ENCODE measurements at places on chromosomes 11 and 22.

- no peak for DNase-seq
Observed at GRCh38 chr11:111798279-111798678, 32.1 kb upstream of the PPP2R1B start.

DNA sequence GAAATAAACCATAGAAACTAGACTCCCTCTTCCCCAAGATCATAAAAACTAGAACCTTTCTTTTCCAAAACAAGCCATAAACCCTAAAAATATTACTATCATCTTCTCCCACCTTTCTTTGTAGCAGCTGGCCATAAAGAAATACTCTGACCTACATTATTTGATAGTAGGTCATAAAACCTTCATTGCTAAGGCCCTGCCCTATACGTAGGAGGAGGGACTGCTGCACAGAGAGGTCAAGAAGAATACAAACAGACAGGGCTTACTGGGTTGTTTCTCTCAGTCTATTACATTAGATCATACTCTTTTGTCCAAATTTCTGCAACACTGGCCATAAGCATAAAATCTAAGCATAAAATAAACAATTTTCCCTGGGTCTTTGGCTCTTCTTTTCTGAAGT, 101.5 kb downstream of the TYR start:
- DNase-seq, result no peak

DNA sequence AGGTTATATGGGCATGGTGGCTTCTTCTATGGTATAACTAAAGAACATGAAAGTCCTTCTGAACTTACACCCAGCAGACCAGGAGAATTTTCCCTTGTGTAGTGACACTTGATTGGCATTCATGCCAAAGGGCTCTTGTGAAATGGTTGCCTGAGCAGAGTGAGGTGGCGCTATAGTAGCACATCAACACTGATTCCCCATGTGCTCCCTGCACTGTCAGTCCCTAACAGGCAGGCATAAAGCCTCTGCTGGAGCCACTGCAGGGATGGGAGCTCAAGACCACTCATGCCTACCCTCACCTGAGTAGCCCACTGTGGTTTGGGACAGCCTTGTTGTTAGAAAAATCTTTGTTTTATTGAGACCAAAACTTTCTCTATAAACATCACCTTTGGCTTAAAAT, 92.6 kb upstream of the LIN7C start:
- DNase-seq, result no peak

DNA sequence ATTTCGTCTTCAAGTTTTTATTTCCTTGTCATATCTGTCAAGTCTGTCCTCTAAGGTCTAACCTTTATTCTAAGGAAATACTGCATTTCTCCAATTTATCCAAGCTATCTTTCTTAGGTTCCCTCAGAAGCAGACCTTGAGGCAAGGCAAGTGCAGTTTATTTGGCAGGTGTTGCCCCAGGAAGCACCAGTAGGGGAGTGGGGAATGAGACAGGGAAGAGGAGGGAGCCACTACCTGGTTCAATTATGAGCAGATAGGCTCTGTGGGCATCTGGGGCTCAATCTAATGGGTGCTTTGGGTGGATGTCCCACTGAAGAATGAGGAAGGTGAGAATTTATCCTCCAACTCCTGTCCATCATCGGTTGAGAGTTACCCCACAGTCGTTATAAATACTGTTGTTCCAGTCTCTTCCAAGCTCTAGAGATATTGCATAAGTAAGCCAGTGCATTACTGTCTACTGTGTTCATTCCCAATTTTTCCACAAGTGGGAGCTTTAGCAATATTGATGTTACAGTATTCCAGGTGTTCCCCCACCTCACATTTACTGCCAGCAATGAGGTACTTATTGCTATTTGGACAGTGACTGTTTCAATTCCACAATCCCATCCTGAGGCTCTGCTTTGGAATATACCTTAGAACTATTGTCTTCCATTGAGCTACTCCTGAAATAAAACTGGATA, 154.9 kb upstream of the CEP126 start:
- DNase-seq, result no peak

- no peak for DNase-seq
Observed at GRCh38 chr11:42772886-42773285, 538.9 kb upstream of the API5 start.

DNA sequence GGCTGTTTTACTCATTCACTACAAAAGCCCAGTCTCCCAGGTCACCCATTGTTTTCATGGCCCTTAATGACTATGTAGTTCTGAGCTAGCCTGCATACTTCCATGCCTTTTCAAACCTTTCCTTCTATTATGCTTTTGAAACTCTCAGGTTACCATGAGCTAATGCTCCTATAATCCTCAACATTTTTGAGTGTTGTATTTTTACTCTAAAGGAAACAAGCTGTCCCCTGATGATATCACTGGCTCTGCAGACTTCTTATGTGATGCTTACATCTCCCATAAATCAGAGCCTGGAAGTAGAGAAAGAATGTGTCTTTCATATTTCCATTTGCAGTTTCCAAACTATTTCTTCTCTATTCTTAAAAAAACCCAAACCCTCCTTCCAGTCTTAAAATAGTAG, 159.0 kb upstream of the RAG2 start:
- no peak for DNase-seq

DNA sequence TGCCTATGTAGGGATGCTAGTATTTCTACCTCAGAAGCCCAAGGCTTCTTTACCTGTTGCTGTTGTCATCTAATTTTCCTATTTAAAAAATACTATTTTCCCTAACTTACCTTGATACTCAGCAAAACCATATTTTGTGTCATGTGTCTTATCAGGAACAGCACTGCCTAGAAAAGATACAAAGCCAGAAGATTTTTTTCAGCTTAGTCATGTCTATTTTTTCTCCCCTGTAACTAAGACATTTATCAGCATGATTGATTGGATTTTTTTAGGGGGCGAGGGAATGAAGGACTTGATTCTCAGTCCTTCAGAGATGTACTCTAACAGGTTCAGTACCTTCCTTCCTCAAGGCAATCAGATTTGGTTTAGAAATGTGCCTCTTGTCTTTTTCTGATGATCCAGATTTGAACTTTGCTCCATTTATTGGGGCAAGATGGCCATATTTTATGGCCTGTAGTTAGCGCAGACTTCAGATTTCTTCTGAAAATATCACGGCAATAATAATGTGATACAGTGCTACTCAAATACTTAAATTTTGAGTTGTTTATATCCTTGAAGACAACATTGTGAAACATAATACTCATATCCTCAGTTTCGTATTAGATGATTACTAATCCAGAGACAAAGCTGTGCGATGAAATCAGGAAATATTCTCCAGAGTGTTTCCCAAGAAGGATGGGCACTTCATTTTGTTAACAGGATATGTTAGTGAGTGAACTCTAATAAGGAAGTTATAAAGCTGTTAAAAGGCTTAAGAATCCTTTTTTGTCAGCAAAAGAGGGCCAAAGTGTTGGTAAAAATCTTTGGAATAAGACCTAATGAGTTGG, 3.8 kb upstream of the PIK3IP1 start:
- peak; percentile 73 for DNase-seq

- DNase-seq, result no peak
Observed at GRCh38 chr11:71244116-71244810, 8.1 kb downstream of the SHANK2 start.

- no peak for DNase-seq
Observed at GRCh38 chr11:83643115-83643514, 356.9 kb upstream of the CCDC90B start.

All from inflammatory macrophage (primary cell).